ENCODE measurements at places on chromosomes 11 and 22.

DNA sequence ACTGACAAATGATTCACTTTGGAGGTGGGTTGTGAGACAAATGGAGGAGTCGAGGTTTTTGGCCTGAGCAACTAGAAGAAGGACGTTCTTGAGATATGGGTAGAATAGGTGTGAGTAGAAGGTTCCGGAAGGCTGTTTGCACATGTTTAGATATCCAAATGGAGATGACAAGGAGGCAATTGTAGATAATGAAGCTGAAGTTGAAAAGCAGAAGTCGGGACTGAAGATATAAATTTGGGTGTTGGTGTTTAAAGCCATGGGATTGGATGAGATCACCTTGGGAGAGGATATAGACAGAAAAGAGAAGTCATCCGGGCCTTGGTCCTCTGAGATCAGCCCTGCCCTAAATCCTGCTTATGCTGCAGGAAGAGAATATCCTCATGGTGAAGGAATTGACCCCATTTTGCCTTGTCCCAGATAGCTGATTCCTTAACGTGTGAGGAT, 75.5 kb upstream of the CD44 start:
- DNase-seq = no peak

GRCh38 chr22:19930551-19931486, 10.8 kb upstream of the COMT start:
- DNase-seq = no peak

GRCh38 chr11:59197991-59198390, 14.7 kb downstream of the MPEG1 start:
- DNase-seq = no peak

DNA sequence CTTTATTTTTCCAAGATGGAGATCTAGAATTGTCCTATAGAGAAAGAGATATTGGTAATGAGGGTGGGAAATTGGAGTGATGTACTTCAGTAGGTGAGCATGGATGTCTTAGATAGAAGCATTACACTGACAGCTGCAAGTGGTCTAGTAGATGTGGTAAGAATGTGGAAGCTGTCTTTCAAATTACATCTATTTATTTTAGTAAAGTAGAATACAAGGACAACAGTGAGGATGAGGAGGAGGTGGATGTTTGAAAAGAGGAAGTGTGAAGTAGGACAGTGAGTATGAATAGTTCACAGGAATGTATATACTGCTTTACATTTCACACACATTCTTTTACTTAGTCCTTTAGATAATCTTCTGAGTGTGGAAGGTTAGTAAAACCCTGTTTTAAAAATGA, 64.2 kb downstream of the HIPK3 start:
- no peak for DNase-seq

DNA sequence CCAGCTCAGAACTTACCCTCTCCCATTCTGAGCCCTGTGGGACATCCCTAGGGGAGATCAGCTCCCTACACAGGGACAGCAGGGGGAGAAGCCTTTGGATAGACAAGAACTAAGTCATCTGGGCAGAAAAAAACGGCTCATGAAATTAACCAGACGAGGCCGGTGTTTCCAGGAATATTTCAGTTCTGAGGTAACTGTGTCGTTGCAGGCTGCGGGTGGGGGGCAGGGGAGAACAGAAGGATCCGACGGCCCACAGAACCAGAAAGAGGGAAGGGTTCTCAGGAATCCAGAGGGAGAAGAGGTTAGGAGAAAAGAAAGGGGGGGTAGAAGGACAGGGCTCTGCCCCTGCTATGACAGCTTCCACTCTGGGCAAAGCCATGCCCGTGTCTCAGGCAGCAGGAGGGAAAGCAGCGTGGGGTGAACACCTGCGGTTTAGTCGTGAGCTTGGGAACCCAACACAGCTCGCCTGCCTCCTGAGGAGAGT, 3.6 kb downstream of the CLCF1 start:
- DNase-seq = no peak

GRCh38 chr11:102026217-102026616, 21.0 kb upstream of the CFAP300 start:
- DNase-seq = no peak

GRCh38 chr22:23090457-23090835, 20.1 kb downstream of the GNAZ start:
- no peak for DNase-seq

DNA sequence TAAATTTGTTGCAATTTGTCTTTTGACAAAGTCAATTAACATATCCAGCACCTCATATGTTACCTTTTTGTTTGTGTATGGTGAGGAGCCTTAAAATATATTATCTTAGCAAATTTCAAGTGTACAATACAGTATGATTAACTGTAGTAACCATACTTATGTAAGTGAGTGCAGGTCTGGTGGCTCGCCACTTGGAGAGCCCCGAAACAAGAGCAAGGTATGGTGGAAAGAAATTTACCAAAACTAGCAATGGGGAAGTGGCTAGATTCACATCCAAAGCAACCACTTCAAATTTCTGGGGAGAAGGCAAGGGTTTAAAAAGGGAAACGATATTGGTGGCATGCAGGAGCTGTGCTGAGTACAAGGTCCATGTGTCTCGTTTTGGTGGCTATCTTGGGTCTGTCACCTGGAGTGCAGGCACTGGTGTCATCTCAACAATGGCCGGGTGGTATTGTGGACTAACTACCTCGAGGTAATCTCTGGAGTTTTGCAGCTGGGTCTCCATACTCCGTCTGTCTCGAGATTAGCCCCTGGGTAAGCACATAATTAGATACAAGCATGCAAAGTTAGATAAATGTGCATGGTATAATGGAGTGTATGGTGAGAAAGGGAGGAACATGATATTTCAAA, 8.2 kb upstream of the FNBP4 start:
- no peak for DNase-seq

- no peak for DNase-seq
These were observed 480 bp upstream of the MTMR2 start for GRCh38 chr11:95924414-95924760.

GRCh38 chr11:27437829-27438594, 34.6 kb downstream of the LGR4 start:
- DNase-seq = no peak

DNA sequence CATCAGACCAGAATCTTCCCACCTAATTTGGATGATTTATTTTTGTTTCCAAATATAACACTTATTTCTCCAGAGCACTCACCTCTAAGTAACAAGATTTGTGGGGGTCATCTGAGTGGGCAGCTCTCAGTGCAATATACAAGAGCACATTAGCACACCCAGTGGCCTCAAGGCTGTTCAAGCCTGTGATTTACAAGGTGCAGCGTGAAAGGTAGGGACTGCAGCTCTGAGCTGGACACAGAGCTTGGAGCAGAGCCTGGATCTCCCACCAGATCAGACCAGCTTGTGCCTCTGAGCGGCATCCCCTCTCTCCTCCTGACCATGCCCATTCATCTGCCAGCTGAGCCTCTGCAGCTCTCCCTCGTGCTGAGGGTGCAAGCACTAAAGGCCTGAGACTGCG, 323.3 kb upstream of the ZC3H12C start:
- DNase-seq = no peak

- no peak for DNase-seq
These were observed 53.5 kb downstream of the ENTHD1 start for GRCh38 chr22:39839917-39840510.

- DNase-seq = no peak
These were observed 272.8 kb downstream of the FAM76B start for GRCh38 chr11:95516786-95517185.

- DNase-seq = no peak
These were observed 81.6 kb downstream of the LRRC4C start for GRCh38 chr11:41377709-41378394.

GRCh38 chr11:9103542-9104276, 12.3 kb upstream of the SCUBE2 start:
- no peak for DNase-seq

DNA sequence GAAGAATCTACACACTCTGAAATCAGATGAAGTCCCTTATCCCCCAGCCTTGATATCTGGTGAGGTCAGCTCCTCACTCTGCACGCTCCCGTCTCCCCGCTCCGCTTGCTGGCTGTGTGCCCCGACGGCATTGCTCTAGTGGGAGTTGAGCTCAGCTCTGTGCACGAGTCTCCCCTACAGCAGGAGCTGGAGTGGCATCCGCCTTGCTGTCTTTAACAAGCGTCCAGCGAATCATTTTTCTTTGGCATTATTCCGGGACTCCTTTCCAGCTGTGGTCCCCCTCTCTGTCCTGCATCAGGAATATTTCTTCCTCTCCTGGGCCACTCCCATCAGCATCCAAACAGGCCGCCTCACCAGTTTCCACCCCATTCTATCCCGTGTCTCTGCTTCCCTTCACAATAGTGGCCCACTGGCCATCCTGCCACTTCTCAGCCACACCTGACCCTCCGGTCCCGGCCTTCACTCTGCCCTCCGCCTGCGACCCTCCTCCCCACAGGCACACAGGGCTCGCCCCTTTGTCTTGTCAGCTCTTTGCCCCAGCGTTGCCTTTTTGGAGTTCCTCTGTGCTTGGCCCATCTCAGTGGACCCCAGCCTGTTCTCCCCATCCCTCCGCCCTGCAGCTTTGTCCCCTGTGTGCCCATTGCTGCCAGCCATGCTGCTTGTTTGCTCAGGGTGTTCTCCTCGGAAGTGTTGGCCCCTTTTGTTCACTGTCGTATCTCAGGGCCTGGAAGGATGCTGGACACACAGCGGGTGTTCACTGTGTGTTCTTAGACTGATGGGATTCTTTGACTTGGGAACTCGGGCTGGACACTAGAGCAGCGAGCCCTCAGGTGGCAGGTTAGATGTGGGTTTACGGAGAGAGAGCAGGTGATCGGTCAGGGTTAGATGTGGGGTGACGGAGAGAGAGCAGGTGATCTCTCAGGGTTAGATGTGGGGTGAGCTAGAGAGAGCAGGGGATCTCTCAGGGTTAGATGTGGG, 441.8 kb downstream of the TBC1D22A start:
- no peak for DNase-seq

- no peak for DNase-seq
These were observed 72.2 kb downstream of the CCDC73 start for GRCh38 chr11:32722255-32722654.

- DNase-seq = no peak
These were observed 67.4 kb downstream of the SPECC1L start for GRCh38 chr22:24337894-24338645.

- DNase-seq = no peak
These were observed 101.6 kb downstream of the FAM76B start for GRCh38 chr11:95688015-95688414.

DNA sequence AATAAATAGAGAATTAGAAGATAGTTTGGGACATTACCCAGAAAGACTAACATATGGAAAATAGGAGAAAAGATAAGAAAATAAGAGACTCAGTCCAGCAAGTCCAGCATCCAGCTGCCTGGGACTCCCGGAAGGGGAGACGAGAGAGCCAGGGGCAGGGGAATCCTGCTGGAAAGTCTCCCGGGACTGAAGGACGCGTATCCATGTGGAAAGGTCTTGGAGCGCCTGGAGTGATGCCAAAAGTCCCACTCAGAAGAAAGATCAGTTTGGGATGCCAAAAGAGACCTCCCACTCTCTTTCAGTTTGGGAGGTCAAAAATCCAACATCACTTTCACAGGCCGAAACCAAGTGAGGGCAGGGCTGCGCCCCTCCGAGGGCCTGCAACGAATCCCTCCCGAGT, 30.7 kb downstream of the LRFN4 start:
- no peak for DNase-seq

- peak; percentile 56 for DNase-seq
These were observed at the start of gene MEI1 for GRCh38 chr22:41699264-41700107. TSS of gene MEI1 (plus strand) at chr22:41699503. CDS start at chr22:41699539, 36 bp downstream.

- DNase-seq = no peak
These were observed 154.8 kb downstream of the ARHGAP42 start for GRCh38 chr11:100841711-100842407.

- DNase-seq = no peak
These were observed 275.6 kb downstream of the AASDHPPT start for GRCh38 chr11:106353031-106353430.

DNA sequence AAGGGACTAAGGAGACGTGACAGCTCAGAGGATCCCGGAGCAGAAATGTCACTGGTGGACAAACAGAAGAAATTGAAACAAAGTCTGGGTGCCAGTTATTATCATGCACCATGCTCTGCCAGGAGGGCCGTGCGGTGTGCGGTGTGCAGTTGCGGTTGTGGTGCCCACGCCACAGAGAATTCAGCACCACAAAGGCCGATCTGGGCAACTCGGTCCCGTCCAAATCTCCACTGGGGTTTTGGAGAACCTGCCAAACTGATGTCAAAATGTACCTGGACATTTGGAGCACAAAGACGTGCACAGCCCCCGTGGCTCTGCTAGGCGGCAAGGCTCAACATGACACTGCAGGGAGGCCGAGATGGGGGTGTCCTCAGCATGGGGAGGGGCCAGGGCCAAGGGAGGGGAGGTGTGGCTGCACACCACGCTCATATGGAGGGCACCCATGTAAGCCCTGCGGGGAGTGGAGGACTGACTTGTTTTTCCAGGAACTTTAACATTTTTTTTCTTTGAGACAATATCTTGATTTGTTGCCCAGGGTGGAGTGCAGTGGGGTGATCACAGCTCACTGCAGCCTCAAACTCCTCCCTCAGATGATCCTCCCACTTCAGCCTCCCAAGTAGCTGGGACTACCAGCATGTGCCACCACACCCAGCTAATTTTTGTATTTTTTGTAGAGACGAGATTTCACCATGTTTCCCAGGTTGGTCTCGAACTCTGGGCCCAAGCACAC, 39.4 kb downstream of the GNB1L start:
- DNase-seq = no peak

GRCh38 chr11:72871119-72871518, 56.9 kb downstream of the ATG16L2 start:
- DNase-seq = no peak

DNA sequence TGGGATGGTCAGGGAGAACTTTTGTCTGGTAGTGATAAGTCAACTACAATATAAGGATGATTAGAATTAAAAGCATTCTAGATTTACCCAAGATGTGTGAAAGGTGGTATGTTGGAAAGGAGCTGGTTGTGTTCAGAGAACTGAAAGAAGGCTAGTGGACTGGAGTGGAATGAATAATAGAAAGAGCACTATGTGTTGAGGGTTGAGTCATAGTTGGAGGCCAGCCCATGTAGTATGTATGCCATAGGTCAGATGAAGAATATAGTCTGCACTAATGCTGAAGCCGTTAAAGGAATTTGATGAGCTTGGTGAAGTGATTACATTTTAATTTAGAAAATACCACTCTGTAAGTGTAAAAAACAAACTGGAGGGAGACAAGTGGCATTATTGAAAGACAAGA, 514.1 kb downstream of the CNTN5 start:
- no peak for DNase-seq

DNA sequence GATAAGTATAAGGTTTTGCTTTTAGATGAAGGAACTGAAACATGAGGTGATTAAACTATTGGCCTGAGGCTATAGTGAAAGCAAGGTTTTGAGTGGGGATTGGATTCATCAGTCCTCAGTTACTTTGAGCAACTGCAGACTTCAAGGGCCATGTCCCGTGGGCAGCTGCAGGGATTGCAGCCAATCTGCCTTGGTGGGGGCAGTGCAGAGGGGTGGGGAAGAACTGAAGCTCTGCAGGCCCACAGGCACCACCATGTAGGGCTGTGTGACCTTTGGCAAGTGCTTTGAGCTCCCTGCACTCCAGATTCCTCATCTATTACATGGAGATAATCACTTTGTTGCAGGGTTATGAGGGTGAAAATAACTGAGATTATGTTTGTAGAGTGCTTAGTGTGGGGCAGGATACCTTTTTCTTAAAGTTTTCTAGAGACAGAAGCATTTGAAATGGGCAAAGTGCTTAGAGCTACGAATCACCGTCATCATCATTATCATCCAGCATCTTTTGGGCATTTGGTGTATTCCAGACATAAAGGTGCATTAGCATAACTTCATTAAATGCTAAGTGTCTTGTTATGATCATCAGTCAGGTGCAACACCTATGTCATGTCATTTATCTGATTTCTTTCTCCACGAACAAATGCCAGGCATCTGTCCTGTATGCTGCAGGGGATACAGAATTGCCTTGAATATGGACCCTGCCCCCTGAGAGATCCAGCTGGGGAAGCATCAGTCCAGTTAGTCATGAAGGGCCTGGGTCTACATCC, 72.1 kb upstream of the TENM4 start:
- DNase-seq = no peak

GRCh38 chr22:25406510-25407210, 157.8 kb upstream of the GRK3 start:
- DNase-seq = peak; percentile 65

Measured in glutamatergic neuron (in vitro differentiated cells).